ENCODE measurements at places on chromosomes 7 and 10.
A peak's percentile ranks its signal among the peaks of the same experiment; 100 is the strongest.

DNA sequence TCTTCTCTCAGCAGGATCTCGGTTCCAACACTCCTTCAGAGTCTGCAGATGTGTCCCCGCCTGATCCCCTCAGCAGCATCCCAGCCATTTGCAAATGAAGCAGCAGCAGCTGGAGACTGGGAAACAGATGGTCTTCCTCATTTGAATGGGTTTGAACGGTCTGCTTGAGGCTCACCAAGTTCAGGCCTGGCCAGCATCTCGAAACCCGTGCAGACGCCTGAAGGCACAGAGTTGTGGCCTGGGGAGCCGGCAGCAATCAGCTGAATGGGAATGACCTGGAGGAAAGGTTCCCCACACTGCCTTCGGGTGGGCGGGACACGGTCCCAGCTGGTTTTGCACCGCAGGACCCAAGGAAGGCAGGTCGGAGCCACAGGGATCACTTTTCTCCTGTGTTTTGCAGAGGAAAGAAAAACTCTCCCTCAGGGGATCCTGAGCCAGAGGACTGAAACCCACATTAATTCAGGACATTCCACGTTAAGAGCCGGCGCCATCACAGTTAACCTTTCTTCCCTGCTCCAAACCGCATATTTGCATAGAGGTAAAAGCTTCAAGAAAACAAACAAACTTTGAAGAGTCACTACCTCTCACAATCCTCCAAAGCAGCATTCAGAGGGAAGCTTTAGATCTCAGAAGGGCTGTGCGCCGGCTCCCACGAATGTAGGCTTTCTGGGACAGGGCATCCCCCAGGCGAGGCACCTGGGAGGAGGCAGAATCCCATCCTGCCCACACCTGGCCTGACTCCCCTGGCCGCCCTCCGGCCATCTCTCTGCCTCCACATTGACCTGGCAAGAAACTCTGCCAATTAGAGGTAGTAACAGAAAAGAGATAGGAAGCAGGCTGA, 17.7 kb downstream of the FGFR2 start:
- no peak for DNase-seq

DNA sequence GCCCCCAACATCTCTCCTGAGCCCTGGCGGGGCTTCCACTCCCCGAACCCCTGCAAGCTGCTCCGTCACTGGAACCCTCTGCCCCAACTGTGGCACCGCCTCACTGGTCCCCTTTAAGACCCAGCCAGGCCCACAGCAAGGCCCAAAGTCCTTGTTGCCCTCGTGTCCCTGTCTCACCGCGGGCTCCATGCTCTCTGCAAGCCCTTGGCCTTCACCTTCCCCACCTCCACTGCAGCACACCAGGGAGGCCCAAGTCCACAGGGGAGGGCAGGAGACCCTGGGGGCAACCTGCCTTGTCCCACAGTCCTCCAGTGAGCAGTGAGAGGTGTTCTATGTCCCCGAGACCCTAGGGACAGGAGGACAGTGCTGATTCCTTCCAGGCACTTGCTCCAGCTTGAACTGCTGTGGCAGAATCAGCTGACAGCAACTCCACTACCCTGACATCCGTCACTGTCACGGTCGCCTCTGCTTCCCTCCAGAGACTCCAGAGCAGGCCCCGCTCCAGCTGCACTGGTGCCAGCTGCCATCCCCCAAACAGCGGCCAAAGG, 105.3 kb downstream of the CYTH3 start:
- no peak for DNase-seq

GRCh38 chr7:148906707-148907498, 22.8 kb upstream of the EZH2 start:
- DNase-seq: no peak

DNA sequence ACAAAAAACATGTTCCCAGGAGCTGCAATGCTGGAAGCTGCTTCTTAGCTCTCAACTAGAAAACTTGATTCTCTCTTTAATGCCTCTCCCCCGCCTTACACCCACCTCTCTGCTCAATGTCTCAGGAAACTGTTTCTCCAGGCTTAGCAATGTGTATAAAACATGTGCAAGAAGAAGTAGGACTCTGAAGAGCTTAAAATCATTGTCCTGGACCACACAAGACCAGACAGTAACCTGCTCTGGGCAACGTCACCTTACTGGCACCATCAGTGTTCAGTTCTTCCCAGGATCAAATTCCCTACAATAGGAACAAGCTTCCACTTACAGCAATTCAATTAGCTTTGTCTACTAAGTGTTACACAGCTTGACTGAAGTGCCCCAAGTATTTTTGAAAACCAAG, 104.9 kb downstream of the RAPGEF5 start:
- no peak for DNase-seq

DNA sequence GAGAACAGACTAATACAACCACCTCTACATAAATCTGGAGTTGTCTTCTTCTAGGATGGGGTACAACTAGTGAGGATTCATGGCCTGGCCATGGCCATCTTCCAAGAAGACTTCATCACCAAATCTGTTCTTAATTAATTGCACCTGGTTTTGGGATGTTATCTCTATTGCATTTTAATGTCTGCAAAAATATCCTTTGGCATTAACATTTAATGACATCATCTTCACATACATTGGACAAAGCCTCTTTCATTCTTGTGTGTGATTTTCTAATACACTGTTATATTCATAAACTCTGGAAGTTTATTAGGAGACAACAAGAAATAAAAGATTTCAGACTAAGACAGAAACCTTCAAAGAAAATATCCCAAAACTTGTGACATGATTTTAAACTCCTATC, 124.2 kb upstream of the ABCB5 start:
- no peak for DNase-seq

- no peak for DNase-seq
Observed at GRCh38 chr10:103007017-103007416, 88.9 kb downstream of the CNNM2 start.

DNA sequence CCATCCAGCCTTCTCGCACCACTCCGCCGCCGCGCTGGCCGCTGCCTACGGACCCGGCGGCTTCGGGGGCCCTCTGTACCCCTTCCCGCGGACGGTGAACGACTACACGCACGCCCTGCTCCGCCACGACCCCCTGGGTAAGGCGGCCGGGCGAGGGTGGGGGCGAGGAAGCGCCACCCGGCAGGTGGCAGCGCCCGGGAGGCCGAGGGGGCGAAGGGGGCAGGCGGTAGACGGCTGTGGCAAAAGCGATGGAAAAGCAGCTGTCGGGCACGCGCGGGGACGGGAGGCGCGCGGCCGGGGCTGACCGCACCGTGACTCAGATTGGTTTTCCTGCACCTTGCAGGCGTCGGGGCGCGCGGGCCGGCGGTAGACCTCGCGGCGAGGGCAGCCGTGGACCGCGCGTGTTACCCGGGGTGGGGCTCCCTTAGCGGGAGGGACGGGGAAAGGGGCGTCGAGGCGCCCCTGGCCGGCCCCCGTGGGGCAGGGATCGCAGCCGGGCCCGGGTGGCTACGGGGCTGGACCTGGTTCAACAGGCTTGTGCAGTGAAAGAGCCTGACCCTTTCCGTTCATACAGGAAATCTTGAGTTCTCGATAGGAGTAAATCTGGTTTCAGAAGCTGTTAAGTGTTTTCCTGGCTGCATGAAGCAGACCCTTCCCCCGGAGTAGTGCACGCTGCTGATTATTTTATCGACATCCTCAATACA, 608 bp downstream of the HHEX start:
- DNase-seq: peak; percentile 54

GRCh38 chr10:34845070-34845469, 30.0 kb upstream of the PARD3 start:
- DNase-seq: no peak

- no peak for DNase-seq
Observed at GRCh38 chr10:121043124-121043849, 192.1 kb downstream of the WDR11 start.

DNA sequence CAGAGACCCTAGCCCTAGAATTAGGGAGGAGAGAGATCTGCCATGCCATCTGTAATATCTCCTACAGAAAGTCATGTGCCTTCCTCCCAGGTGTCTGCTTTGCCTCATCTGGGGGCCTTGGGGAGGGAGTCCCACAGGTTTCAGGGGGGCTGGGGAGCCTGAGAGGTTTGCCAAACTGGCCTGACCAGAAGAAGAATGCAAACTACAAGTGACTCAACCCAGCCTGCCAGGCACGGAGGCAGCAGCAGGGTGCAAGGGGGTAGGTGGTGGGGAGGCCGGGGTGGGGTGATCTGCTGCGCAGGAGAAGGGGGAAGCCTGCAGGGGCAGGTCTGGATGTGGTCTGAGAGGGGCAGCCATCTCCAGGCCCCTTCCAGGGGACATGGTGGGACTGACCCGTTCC, 9.6 kb upstream of the TRIM8 start:
- no peak for DNase-seq

- DNase-seq: peak; percentile 49
Observed at GRCh38 chr7:5694912-5695726, 86.3 kb downstream of the RNF216 start.

DNA sequence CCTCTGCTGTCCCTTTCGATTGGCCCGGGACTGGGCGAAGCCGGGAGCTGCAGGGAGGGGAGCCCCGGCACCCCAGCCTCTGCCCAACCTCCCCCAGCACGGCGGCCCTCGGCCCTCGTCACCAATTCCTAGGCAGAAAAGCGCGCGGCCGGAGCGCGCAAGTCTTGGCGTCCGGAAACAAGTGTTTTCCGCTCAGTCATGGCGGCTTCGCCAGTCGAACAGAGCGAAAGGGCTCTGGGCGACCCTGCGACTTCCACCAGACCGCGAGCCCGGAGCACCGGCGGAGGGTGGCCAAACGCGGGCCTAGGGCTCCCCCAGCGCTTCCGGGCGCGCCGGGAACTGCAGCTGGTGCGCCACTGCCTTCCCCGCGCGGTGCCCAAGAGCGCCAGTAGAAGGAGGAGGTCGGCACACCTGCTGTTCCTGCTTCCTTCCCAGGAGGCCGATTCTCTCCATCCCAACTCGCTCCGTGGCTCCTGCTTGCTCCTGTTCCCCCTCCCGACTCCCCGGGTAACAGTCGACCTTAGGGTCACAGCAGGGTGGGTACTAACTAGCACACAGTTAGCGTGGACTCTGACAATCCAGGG, 729.9 kb downstream of the ZWINT start:
- DNase-seq: no peak

DNA sequence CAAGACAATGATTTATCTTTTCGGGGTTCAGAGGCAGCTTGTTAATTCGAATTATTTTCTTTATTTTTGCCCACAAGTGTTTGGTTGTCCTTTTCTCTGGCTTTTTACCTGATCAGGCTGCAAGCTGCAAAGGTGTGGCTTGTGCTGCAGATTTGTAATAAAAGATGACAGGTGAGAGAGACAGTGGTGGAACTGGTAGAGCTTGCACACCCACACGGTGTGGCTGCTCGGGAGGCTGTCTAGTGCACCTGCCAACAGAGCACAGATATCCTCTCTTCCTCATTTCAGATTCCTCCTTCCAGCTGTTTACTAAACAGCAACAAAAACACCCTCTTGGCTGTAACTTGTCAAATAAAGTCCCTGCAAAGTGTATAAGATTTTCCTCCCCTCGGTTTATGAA, 9.2 kb downstream of the GJD4 start:
- no peak for DNase-seq

GRCh38 chr7:107945332-107945731, 54.3 kb downstream of the DLD start:
- no peak for DNase-seq

GRCh38 chr7:116577320-116577871, 52.6 kb downstream of the CAV1 start:
- DNase-seq: no peak

DNA sequence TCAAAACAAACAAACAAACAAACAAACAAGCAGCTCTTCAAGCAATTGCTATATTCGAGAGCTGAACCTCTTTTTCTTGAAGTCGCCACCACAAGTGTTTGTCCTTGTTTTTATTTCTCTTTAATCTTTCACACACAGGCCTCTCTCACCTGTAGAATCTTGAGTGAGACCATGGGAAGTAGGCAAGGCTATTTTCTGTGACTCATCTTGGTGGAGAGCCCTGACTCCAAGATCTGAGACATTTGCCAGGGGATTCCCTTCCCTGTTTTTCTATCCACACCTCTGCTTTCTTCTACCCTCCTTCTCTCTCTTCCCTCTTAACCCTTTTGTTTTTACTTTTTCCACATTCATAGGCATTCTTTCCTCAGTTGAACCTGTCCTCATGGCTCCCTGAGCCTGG, 8.0 kb upstream of the TAS2R60 start:
- DNase-seq: no peak

- DNase-seq: no peak
Observed at GRCh38 chr7:9796241-9796640, 1177.4 kb upstream of the PHF14 start.

- DNase-seq: no peak
Observed at GRCh38 chr10:51972733-51973346, 273.4 kb upstream of the CSTF2T start.

GRCh38 chr10:110568055-110568735, 700 bp downstream of the SMC3 start:
- peak; percentile 49 for DNase-seq

DNA sequence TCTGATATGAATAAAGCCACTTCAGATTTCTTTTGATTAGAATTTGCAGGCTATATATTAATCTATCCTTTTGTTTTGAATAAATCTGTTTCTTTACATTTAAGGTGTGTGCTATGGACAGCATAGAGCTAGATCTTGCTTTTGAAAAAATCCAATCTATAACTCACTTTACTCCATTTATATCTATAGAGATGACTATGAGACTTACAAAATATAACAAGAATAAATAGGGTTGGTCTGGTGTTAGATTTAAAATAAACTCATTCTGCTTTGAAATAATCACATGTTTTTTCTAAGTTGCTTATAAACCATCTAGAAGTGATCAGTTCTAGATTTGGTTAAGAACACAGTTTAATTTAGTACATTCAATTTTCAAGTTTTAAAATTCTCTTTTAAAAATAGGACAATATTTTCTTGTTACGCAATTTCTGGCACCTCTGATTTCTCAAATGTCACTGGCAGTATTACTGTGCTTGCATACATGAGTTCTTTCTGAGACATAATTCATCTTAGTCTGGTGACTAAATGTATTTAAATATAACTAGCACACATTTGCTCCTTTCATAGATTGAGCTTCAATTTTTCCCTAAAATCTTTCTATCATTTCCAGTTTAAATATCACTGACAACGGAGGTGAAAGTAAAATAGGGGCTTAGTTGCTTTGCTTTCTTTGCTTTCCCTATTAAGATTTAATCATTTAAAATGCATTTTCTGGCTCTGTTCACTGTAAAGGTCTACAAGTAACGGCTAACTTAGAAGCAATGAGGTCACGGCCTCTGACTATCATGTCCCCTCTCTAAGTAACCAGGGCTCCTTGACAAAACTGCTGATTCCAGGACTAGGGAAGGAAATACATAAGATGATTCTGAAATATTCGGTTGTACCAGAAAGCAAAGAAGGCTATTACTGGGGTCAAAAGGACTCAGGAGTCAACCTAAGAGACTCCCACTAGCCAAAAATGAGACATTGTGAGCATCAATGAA, 89.3 kb downstream of the ICA1 start:
- no peak for DNase-seq

DNA sequence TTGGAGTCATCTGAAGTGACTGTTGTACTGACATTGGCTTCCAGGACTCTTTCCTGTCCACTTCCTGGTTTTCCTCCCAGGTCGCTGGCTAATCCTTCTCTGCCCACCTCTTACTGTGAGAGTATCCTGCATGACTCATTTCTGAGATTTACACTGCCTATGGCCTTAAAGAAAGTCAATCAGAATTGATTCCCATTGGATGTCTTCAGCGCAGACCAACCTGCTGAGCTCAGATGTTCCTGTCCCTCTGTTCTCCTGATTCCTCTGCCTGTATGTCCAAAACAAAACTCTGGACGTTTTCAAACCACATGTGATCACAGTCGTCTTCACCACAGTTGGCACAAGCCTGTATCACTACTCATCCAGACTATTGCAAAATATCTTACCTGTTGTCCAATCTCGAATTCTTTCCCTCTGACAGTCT, 262.1 kb downstream of the CREB5 start:
- DNase-seq: no peak
